ENCODE measurements at places on chromosomes 5 and 9.

DNA sequence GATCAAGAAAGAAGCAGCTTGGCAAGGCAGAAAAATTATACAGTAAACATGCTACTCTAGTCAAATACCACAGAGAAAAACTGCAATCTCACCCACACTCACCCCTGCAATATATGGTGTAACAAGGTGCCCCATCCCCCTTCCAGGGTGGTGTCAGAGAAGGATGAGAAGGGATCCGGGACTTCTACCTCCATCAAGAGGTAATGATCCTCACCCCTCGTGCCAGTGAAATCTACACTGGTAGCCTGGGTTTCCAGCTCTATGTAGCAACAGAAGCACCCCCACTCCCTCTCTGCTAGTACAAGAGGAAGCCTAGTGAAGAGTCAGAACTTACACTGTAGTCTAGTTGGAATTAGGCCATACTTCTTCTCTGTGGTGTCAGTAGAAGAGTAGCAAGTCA is 18.9 kb downstream of the SLCO4C1 start:
- no peak for DNase-seq

- no peak for DNase-seq
Measured at GRCh38 chr9:79256691-79257213, 315.0 kb upstream of the TLE4 start.

DNA sequence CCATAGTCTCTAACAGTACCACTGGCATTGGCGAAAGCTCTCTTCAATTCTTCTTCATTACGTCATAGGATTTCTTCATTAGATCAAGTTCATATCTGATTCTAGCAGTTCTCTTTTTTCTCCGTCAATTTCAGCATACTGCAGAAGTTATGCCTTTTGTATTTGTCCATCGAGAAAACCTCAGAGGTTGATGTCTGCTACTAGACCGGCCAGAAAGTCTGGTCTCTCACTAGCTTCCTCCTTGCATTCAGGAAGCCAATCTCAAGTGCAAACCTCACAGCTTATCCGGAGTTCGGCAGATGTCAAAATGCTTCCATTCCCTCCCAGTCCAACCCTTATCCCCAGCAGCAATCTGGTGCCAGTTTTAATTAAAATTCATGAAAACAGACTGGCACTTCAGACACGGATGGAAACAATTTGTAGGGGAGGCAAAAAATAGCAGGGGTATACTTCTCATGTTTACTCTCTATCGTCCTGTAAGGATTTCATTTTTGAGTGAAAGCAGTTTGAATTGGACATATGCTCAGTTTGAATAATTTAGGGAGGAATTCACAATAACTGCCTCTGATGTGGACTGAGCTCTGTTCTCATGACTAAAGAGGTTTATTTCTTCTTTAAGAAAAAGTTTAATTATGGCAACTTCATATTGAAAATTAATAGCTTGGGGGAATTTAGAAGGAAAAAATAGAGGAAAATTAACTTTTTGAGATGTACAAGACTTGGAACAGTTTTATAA is 56.4 kb upstream of the TMC1 start:
- no peak for DNase-seq

DNA sequence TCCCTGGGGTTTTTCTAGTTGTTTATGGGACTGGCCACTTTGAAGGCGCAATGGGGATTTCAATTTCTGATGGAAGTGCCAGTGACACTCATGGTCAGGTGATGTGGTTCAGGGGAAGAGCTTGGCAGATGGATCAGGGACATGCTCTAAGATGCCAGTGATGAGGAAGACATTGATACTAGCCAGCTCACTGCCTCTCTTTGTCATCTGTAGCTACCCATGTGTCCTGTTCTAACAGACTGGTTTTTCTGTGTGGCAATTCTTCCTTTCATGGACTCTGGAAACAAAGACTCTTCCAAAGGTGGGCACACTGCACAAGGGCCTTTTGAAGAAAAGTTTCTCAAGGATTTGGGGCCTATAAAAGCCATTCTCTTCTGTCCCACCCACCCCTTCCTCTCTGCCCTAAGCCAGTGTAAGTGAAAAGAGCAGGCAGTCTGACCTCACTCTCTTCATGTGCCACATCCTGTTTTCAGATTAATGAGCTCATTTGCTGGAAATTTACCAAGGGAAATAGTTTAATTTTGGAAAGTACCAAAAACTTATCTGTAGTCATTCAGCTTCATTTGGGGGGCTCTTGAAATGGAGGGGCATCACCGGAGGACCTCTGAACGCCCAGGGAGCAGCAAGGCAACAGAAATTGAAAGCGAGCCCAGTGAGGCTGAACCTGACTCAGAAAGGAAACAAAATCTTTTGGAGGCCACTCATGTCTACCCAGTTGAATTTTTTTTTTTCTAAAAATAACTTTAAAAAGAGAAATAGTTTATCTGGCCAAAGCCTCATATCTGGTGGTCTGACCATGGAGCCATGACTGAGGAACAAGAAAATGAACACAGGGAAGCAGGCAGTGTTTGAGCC is 4.9 kb upstream of the TRAF1 start:
- peak; percentile 80 for DNase-seq

GRCh38 chr9:11141357-11141756 is 528.6 kb upstream of the PTPRD start:
- DNase-seq = no peak

DNA sequence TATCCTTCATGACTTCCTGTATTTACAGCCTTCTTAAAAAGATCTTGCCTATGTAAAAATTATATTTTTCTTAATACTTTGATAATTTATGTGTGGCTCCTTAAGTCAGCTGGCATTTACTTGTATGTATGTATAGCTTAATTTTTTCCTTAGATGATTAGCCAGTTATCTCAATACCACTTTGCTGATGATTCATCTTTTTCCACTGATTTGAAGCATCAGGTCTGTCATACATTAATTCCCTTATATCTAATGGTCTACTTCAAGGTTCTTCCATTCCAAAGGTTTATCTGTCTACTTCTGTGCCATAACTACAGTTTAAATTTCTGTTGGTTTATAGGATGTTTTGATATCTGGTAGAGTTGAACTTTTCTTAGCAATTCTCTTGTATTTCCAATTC is 44.9 kb upstream of the MTMR12 start:
- DNase-seq = no peak
